Fibroblast of skin of right biceps (primary cell): ENCODE measurements at places on chromosomes 7 and 10.
A peak's percentile ranks its signal among the peaks of the same experiment; 100 is the strongest.

DNA sequence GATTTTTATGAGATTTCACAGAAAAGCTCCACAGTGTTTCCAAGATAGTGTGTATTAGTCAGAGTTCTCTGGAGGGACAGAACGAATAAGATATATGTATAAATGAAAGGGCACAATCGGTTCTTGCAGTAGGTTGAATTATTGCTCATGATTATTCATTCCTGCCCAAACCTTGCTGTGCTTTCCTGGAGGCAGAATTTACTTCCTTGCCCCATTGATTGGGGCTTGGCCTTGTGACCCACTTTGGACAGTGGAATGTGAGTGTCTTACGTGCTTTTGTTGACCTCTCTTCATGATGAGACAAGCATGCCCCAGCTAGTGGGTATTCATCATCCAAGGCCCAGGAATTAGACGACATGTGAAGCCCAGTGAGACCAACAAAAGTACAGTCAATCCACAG, 53.0 kb upstream of the ABCB5 start:
- no peak for DNase-seq

- no peak for DNase-seq
Measured at GRCh38 chr10:49191349-49191748, 3.2 kb upstream of the TMEM273 start.

DNA sequence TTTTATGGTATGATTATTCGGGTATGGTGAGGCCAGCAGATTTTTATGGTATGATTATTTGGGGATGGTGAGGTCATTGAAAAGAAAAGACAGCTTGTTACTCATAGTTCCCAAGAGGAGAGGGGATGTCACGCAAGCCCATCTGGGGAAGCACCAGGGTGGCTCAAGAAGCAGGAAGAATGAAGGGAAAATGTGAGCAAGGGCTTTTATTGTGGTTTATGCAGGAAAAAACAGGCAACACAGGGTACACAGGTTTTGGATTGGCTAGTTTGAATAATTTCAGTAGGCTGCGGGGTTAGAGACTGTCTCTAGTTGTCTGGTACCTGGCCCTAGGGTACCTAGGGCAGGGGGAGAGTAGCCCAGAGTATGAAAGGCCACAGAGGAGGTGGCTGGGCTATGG, 26.8 kb upstream of the DGKI start:
- DNase-seq, result peak; percentile 92

DNA sequence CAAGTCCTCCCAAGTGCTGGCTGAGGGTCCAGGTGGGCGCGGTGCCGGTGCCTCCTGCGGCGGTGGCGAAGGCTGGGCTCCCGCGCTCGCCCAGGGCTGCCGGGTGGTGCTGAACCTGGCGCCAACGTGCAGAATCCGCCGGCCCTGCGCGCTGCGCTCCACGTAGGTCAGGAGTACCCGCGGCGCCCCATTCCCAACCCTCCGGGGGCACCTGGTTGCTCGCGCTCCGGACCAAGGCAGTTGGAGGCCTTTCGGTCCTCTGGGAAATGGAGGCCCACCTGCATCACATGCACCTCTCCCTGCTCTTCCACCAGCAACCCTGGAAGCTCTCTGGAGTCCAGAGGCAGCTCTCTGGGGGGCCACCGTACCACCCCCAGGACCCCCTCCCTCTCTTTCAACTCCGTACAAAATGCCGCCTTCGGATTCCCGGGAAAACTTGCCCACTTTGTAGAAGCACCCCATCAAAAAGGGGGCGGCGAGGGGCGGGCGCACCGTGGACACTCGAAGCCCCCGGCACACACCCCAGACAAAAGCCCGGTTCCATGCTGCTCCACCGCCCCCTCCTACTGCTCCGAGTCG, 745 bp downstream of the SLC16A9 start:
- DNase-seq, result no peak

DNA sequence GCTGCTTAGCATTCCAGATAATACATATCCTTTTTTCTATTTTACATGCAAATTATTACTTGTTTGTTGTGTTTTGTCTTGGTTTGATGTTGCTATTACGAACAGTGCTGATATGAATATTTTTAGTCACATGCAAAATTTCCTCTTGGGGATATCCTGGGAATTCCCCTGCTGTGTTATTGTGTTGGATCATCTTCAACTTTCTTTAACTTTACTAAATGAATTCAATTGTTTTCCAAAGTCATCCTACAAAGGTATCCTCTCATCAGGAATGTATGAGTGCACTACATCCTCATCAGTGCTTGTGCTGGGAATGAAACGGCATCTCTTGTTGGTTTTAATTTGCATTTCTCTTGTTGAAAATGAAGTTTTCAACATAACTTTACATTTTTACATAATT, 87.1 kb downstream of the AASS start:
- no peak for DNase-seq

DNA sequence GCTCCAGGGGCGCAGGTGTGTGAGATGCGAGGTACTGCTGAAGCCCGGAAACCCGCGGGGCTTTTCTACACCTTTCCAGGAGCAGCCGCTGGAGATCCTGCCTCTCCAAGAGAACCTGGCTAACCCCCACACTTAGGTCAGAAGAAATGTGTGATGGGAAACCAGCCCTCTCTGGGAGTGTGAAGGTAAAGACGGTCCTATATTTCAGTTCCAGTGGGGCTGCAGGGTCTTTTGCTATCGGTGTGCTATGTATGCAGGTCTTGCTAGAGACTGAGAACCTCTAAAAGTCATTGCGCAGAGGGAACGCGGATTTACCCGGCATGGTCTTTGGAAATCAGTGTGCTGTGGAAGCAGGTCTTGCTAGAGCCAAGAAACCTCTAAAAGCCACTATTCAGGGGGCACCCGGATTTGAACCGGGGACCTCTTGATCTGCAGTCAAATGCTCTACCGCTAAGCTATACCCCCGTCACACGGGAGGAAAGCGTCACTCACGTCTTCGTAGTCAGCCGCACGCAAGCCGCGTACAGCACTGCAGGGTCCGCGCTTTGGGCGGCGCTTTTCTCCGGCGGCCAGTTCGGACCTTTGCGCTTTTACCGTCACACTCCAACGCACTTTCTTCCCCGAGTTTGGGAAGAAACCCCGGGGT, 46.0 kb downstream of the ZNF777 start:
- DNase-seq, result peak; percentile 87

GRCh38 chr7:111498391-111499007, 63.8 kb downstream of the IMMP2L start:
- DNase-seq, result no peak

- DNase-seq, result no peak
Measured at GRCh38 chr7:270351-270983, 19.5 kb upstream of the FOXL3 start.

DNA sequence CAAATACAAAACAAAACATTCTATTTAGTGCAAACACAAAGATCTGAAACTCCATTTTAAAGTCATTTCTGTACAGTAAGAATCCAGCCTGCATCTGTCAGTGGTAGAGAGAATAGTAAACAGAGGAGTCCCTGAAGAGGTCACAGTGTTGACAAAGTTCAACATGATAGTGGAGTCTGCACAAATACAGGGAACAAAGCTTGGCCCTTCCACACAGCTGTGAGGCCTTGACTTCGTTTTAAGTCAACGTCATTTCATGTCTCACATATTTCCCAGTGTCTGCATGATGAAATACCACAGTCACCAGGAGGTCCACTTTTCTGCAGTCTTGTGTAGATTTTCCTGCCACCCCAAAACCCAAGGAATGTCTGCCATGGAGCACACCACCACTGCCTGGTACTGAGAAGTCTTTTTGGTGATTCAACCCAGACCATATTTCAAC, 33.0 kb downstream of the CYP26A1 start:
- peak; percentile 67 for DNase-seq

GRCh38 chr10:132110713-132111112, 45.0 kb downstream of the JAKMIP3 start:
- DNase-seq, result no peak

DNA sequence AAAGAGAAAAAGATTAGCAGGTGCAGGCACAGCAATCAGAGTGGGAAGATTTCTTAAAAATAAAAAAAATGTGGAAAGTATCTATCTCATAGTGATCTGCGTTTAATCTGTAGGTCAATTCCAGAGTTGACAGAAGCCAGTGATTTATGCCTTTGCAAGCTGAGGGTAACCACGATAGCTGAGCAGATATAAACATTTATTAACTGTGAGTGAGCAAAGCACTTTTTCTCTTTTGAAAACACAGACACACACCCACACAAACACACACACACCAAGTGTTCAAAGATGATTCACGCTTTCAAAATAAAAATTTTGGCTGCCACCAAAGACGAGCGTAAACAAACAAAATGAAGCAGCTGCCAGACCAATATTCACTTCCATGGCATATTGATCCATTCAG, 243.2 kb upstream of the SLC26A5 start:
- no peak for DNase-seq

DNA sequence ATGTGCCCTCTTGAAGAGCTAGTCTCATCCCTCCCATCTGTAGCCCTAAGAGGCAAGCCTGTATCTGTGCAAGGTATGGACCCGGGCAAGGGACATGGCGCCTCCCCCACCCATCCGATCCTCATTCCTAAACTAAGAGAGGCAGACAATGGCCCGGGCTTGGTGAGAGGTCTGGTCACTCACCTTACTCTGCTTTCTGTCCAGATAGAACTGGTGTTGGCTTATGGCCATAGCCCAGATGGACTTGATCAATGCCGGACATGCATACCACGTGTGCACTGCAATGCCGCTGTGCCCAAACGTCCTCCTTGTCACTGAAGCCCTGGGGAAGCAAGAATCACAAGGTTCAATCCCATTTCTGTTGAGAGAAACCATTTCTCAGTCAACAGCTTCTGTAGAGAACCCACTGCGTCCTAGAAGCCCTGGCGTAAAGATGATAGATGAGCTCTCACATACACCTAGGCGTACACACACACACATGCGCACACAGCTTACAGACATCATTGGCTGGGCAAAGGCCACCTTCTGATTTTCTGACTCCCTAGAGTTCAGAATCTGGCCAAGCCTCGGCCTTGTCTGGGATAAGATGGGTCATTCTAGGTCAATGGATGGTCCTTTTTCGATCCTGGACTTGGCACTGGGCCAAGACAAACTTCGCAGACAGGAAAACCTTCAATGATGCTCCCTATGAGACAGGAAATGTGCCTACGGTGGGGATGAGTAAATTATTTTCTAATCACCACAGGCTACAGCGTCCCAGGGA, 114.6 kb downstream of the PRPF18 start:
- no peak for DNase-seq

DNA sequence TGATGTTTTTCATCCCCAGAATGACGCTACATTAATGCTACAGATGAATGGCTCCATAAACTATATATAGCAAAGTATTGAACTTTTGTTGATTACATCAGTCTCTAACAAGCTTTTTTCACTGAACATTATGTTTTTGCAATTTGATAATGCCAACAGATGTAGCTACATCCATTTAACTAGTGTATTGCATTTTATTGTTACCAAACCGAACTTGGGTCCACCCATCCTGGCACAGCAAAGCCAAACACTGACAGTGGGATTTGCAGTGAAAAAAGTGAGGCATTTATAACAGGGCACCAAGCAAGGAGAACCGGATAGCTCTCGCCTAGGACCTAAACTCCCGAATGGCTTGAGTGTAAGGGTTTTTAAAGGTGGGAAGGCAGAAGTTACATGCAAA, 182.8 kb upstream of the TNS3 start:
- DNase-seq, result no peak

- DNase-seq, result no peak
Measured at GRCh38 chr10:48552946-48553564, 51.8 kb downstream of the ARHGAP22 start.
